ENCODE measurements at places on chromosomes 7 and 10.

DNA sequence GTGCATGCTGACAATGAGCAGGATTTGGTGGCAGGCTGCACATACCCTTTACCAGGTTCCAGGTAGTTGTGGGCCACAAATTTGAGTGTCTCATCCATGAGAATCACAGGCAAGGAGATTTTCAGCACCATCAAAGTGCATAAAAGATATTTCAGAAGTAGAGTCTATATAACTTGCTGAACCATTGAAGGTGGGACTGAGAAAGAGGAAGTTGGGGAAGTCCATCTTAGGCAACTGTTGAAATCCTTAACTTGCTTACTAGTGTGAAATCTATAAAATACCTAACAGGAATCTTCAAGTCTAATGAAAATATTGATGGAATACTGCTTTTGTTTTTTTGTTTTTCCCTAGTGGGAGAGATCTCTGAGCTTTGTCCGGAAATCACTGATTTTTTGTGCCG is 325.1 kb upstream of the PLXDC2 start:
- no peak for DNase-seq

DNA sequence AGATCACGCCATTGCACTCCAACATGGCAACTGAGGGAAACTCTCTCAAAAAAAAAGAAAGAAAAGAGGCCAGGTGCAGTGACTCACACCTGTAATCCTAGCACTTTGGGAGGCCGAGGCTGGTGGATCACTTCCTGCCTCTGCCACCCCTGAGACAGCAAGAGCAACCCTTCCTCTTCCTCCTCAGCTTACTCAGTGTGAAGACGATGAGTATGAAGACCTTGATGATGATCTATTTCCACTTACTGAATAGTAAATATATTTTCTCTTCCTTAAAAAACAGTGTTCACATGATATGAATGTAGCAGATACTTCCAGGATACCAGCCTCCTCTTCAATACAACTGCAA is 2.1 kb upstream of the ZKSCAN1 start:
- peak; percentile 25 for DNase-seq

DNA sequence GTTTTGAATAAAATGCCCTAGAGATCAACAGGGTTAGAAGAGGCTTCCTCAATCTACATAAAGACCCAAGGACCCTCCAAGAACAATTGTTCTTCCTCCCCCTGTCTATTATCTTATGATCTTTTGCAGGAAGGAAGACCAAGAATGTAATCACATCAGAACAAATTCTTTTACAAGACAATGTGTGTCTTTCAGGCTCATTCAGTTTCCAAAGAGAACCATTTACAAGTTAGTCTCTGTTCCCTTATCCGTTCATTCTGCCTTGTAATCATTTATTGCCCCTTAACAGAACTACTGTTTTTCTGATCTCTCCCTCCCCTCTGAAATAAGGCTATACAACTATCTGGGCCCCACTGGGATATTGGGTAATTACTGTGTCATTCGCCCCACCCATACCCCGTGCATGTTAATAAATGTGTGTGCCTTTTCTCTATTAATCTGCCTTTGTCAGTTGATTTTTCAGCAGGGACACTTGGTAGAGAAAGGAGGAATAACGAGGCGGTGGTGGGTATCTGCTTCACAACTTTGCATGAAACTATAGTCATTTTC is 5.7 kb upstream of the MKRN1 start:
- no peak for DNase-seq

DNA sequence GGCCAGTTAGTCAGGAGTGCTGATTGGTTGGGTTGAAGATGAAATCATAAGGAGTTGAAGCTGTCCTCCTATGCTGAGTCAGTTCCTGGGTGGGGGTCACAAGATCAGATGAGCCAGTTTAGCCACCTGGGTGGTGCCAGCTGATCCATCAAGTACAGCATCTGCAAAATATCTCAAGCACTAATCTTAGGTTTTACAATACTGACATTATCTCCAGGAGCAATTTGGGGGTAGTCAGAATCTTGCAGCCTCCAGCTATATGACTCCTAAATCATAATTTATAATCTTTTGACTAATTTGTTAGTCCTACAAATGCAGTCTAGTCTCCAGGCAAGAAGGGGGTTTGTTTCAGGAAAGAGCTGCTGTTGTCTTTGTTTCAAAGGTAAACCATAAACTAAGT is 184.1 kb upstream of the STK17A start:
- DNase-seq: no peak

Data from activated CD4-positive, alpha-beta T cell treated with anti-CD3 and anti-CD28 coated beads for 24 hours (primary cell).